ENCODE measurements at places on chromosomes 7 and 10. TPM values are rescaled to one million over a fixed set of nuclear protein-coding genes. Genes with fewer than 3 reads are reported as not detected.

Gene CYTH3
- 16.7 TPM for total RNA-seq

- no peak for DNase-seq
- no peak overlapping the region for H3K27ac ChIP-seq
- no peaks in the 10 kb centered on the region for H3K27me3 ChIP-seq
- H3K4me1 ChIP-seq: no peaks in the 10 kb centered on the region
- no peaks in the 10 kb centered on the region for H3K36me3 ChIP-seq
- no peak overlapping the region for H3K4me3 ChIP-seq
These were observed 222.3 kb upstream of the TMEM229A start for GRCh38 chr7:124255041-124255655.

Gene CALML5
- total RNA-seq: not detected

Gene PDK4
- 2.1 TPM for total RNA-seq

Gene OR2A1
- total RNA-seq: not detected

Gene NT5C3A
- 32.5 TPM for total RNA-seq

GRCh38 chr7:137774793-137775201 is 72.0 kb downstream of the DGKI start:
- no peak overlapping the region for H3K4me3 ChIP-seq
- no peaks in the 10 kb centered on the region for H3K4me1 ChIP-seq
- no peak overlapping the region for H3K27ac ChIP-seq
- H3K27me3 ChIP-seq: peaks cover 6% of the 10 kb centered on the region

Gene ZNF800
- total RNA-seq: 30.9 TPM

Gene OR2A42
- not detected for total RNA-seq

DNA sequence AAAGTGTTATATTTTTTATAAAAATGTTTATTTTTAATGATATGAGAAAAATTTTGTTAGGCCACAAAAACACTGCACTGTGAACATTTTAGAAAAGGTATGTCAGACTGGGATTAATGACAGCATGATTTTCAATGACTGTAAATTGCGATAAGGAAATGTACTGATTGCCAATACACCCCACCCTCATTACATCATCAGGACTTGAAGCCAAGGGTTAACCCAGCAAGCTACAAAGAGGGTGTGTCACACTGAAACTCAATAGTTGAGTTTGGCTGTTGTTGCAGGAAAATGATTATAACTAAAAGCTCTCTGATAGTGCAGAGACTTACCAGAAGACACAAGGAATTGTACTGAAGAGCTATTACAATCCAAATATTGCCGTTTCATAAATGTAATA is 64.8 kb upstream of the CAPZA2 start:
- peaks cover 65% of the 10 kb centered on the region for H3K4me1 ChIP-seq
- H3K4me3 ChIP-seq: no peak overlapping the region
- peak overlapping the region; percentile 26 for H3K27ac ChIP-seq
- DNase-seq: no peak

- H3K4me3 ChIP-seq: no peak overlapping the region
- no peaks in the 10 kb centered on the region for H3K36me3 ChIP-seq
- no peak overlapping the region for H3K27ac ChIP-seq
These were observed 111.2 kb downstream of the SAMD9 start for GRCh38 chr7:93006480-93007095.

Gene FAM237B
- not detected for total RNA-seq

DNA sequence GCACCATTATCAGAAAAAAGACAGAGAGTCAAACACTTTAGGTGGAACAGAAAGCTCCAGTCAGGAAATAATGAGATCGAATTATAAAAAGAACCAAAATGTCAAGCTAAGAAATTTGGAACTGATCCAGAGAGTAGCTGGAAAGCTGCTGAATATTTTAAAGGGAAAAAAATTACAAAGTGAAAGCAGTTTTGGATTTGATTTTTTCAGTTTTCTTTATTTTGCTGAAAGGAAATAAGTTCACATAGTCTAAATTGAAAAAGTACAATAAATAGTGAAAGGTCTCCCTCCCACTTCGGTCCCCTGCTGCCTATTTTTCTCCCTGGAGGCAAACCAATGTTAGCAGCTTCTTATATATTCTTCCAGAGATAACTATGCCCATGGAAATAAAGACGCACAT is 11.3 kb upstream of the TOMM7 start:
- H3K36me3 ChIP-seq: no peaks in the 10 kb centered on the region
- H3K27ac ChIP-seq: no peak overlapping the region
- no peak overlapping the region for H3K4me3 ChIP-seq
- H3K27me3 ChIP-seq: no peaks in the 10 kb centered on the region

DNA sequence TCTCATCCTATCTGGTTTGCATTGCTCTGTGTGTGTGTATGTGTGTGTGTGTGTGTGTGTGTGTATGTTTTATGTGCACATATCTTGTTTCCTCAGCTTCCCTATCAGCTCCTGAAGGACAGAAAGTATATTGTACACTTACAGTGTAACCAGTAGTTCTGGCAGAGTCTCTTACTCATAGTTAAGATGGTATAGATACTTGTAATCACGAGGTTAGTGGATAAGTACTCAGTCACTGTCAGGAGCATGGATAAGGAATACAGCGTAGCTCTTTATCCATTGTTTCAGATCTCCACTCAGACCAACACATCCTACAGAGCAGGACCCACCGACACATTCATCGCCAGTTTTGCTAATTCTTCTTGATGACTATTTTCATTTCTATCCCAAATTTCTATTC is 275.0 kb downstream of the TSPAN12 start:
- peaks cover 14% of the 10 kb centered on the region for H3K4me1 ChIP-seq
- H3K4me3 ChIP-seq: no peak overlapping the region
- H3K27me3 ChIP-seq: no peaks in the 10 kb centered on the region

GRCh38 chr10:68826764-68827591 is at the start of gene STOX1:
Gene STOX1 (plus strand): TSS chr10:68827531. CDS start chr10:68827624, 93 bp downstream.
- no peaks in the 10 kb centered on the region for H3K27me3 ChIP-seq
- peak within 1 kb of the TSS; percentile 59 for H3K4me3 ChIP-seq
- peaks cover 5% of the 10 kb centered on the region for H3K4me1 ChIP-seq
- peak; percentile 44 for DNase-seq
- no peaks in the 10 kb centered on the region for H3K36me3 ChIP-seq
- H3K27ac ChIP-seq: peak within 1 kb of the TSS; percentile 58

DNA sequence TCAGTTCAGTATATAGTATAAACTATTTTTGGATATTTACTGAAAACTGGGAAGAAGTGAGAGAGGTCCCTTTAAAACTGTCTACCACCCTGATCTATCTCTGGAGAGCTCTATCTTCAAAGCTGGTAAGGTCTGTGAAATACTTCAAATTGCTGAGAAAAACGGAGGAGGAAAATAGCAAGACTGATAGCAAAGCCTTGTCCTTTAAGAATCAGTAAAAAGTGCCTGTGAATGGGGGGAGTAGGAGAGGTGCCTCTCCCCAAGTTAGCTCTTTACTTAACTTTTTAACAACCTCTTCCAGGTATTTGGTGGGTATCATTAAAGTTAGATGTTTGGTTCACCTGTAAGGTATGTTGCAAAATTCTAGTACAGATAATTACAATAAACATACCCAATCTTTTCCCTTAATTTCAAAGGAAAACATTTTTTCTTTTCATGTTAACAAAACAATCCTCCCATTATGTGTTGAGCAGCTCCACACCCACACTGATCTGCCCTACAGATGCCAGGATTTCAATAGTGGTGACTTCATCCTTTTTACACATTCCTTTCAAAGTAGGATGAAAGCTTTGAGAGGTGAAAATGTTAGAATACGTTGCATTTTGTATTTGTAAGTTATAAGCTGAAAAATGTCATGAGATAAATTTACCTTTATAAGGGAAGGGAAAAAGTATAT is 149.2 kb downstream of the CRPPA start:
- H3K27ac ChIP-seq: peak overlapping the region; percentile 62
- H3K4me1 ChIP-seq: peaks cover 31% of the 10 kb centered on the region
- no peaks in the 10 kb centered on the region for H3K36me3 ChIP-seq
- no peaks in the 10 kb centered on the region for H3K27me3 ChIP-seq
- no peak overlapping the region for H3K4me3 ChIP-seq

GRCh38 chr7:90190995-90191394 is 20.5 kb upstream of the STEAP2 start:
- no peak for DNase-seq
- no peaks in the 10 kb centered on the region for H3K36me3 ChIP-seq
- H3K27ac ChIP-seq: no peak overlapping the region
- no peaks in the 10 kb centered on the region for H3K4me1 ChIP-seq
- no peaks in the 10 kb centered on the region for H3K27me3 ChIP-seq

GRCh38 chr7:153473185-153473584 is 579.0 kb upstream of the DPP6 start:
- no peaks in the 10 kb centered on the region for H3K36me3 ChIP-seq
- no peak for DNase-seq
- no peak overlapping the region for H3K4me3 ChIP-seq
- no peak overlapping the region for H3K27ac ChIP-seq

DNA sequence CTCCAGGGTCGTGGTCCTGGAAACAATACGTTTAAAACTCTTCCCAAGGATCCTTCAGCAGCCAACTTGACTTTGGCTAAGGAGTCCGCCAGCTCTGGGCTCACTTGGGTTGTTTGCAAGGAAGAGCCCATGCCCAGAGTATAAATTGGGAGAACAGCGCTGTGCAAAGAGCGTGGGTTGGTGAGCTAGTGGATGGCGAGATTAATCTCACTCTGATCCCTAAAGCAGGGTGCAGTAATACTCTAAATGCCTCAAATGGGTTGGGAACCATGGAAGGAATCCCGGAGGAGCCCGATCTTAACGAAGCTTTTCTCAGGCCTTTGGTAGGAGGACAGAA is 495 bp upstream of the SDHAF3 start:
- H3K4me3 ChIP-seq: peak overlapping the region; percentile 83
- no peaks in the 10 kb centered on the region for H3K27me3 ChIP-seq
- no peaks in the 10 kb centered on the region for H3K36me3 ChIP-seq
- peaks cover 15% of the 10 kb centered on the region for H3K4me1 ChIP-seq

DNA sequence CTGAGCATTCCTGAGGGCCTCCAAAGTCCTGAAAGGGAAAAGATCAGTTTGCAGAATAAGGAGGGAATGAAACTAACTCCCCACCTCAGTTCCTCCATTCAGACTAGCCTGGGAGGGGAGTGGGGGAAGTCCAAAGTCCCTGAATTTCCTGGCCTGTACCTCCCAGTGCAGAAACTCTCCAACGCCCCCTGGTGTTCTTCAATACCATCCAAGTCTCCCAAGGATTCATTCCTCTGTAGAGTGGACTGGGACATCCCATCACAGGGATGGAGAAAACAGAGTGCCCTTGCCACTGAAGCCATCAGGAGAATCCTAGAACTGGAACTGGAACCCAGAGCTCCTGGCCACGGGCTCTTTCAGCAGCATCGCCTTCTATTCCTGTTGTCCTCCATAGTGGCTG is 1.6 kb upstream of the COL13A1 start:
- no peaks in the 10 kb centered on the region for H3K36me3 ChIP-seq
- no peak overlapping the region for H3K27ac ChIP-seq
- no peaks in the 10 kb centered on the region for H3K27me3 ChIP-seq
- peaks cover 7% of the 10 kb centered on the region for H3K4me1 ChIP-seq

GRCh38 chr7:38060116-38060515 is 117.9 kb upstream of the STARD3NL start:
- no peaks in the 10 kb centered on the region for H3K27me3 ChIP-seq
- H3K27ac ChIP-seq: no peak overlapping the region
- H3K36me3 ChIP-seq: no peaks in the 10 kb centered on the region
- DNase-seq: no peak

DNA sequence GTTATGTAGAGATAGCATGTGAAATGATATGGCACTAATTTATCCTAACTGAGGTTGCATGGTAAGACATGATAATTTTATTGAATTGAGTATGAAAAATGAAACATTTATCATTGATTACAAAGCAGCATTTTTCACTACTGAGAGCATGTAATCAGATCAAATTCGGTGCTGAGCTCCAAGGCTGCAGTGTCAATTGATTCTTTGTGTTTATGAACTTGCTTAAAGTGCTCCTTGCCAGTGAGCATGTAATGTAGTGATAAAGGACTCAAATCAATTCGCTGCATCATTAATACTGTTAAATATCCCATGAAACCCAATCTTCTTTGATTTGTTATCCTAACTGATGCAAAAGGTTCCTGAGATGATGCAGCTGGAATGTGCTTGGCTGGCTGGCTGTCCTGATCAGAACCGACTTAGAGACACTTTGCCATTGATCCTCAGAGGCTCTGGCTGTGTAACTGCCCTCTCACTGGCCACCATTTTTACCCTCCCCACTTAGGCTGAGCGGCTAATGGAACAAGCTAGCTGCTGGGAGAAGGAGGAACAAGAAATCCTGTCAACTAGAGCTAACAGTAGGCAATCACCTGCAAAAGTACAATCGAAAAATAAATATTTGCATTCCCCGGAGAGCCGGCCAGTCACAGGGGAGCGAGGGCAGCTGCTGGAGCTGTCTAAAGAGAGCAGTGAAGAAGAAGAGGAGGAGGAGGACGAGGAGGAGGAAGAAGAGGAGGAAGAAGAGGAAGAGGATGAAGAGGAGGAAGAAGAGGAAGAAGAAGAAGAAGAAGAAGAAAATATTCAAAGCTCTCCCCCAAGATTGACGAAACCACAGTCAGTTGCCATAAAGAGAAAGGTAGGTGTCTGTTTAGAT is 89.8 kb upstream of the SAMD8 start:
- H3K27me3 ChIP-seq: no peaks in the 10 kb centered on the region
- H3K36me3 ChIP-seq: no peaks in the 10 kb centered on the region
- no peaks in the 10 kb centered on the region for H3K4me1 ChIP-seq
- no peak for DNase-seq
- no peak overlapping the region for H3K4me3 ChIP-seq
- H3K27ac ChIP-seq: no peak overlapping the region

DNA sequence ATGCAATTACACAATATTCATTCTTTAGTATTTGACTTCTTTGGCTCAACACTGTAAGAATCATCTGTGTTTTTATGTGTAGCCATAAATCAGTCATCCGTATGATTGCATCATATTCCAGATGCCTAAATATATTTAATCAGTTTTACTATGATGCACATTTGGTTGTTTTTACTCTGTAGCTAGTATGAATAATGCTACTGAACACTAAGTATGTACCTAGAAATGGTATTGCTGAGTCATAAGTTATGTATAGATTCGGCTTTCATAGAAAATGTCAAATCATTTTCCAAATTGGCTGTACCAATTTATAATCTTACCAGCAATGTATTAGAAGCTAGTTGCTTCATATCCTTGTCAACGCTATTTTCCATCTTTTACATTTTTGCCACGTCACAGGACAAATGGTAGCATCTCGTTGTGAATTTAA is 197.3 kb upstream of the PLXNA4 start:
- no peaks in the 10 kb centered on the region for H3K27me3 ChIP-seq
- no peaks in the 10 kb centered on the region for H3K36me3 ChIP-seq
- no peaks in the 10 kb centered on the region for H3K4me1 ChIP-seq
- no peak for DNase-seq

- H3K36me3 ChIP-seq: no peaks in the 10 kb centered on the region
- H3K27ac ChIP-seq: no peak overlapping the region
- no peak overlapping the region for H3K4me3 ChIP-seq
- peaks cover 4% of the 10 kb centered on the region for H3K4me1 ChIP-seq
- H3K27me3 ChIP-seq: no peaks in the 10 kb centered on the region
These were observed 9.2 kb upstream of the MARVELD1 start for GRCh38 chr10:97704341-97704740.

DNA sequence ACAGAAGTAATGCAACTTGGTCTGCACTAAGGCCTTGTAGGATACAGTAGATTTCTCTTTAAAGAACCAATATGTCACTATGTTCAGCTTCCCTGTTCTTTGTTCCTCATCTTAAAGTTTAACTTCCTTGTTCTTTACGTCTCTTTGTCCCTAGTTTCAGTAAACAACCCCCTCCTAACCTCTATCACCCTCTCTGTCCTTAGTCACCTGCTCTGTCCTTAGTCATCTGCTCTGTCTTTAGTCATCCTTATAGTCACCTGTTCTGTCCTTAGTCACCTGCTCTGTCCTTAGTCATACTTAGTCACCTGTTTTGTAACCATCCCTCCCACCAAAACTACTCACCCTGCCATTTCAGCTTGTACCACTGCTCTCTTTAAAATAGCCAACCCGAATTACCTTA is 144.6 kb upstream of the TMEM106B start:
- no peak overlapping the region for H3K27ac ChIP-seq
- DNase-seq: peak; percentile 85
- no peaks in the 10 kb centered on the region for H3K27me3 ChIP-seq
- no peak overlapping the region for H3K4me3 ChIP-seq

All from HCT116 (cell line).